ENCODE measurements at places on chromosomes 6 and 20. TPM values are rescaled to one million over a fixed set of nuclear protein-coding genes. Genes with fewer than 3 reads are reported as not detected.

DNA sequence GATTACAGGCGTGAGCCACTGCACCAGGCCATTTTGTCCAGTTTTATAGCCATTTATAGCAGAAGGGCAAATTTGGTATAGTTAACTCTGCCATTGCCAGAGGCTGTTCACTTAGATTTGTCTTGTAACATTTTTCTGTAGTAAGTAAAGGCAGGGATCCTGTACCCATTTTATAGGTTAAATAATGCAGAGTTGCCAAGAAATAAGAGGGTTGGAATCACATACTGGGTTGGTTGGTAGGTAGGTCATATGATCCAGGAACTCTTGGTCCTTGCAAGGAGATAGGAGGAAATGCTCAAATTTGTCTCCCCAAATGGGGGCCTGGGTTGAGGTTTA, 68.1 kb downstream of the SHLD1 start:
- DNase-seq = no peak

DNA sequence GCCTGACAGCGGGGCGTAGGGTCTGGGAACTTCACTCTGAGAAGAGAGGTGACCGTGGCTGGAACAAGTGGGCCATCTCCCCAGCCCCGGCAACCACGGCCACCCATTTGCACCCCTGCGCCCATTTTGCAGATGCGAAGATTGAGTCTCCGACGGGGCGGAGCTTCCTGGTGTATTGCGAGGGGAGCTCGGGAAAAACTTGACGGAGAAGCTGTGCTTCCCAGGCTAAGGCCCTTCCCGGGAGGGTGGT, 653 bp downstream of the ZNF335 start:
- DNase-seq = no peak

Gene OR12D3
- not detected for total RNA-seq

Gene TSPO2
- total RNA-seq = not detected

Gene C6orf141
- total RNA-seq = 0.23 TPM

Gene COL12A1
- 8.1 TPM for total RNA-seq

GRCh38 chr6:40661726-40662125, 74.6 kb upstream of the LRFN2 start:
- no peak for DNase-seq

- DNase-seq = no peak
These were observed 32.8 kb downstream of the FAM83B start for GRCh38 chr6:54879188-54879985.

DNA sequence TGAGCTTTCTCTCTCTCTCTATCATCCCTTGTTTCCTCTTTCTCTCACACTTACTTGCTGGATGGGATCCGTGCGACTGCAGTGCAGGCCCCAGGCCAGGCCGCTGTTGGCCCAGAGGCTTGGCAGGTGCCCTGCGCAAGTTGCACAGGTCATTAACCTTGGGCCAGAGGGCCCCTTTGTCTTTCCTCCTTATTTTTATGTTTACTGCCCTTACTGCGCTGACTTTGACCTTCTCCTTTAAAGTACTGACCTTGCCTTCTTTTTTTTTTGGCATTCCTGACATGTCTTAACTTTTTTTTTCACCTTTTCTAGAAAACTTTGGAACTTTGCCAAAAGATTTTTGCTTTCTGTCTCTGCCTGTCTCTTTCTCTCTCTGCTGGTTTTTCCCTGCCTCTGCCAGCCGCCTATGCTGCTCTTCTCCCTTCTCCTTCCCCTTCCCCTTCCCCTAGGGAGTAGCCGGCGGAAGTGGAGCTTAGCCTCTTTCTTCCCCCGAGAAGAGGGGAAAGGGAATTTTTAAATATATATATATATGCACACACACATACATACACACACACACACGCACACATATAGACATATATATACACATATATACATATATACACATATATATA, 59.6 kb upstream of the CDH4 start:
- no peak for DNase-seq

GRCh38 chr20:48431653-48432493, 395.9 kb downstream of the PREX1 start:
- no peak for DNase-seq

- no peak for DNase-seq
These were observed 5.0 kb downstream of the BCL2L1 start for GRCh38 chr20:31717478-31718201.

GRCh38 chr6:44675449-44675848, 287.9 kb downstream of the CDC5L start:
- DNase-seq = no peak

DNA sequence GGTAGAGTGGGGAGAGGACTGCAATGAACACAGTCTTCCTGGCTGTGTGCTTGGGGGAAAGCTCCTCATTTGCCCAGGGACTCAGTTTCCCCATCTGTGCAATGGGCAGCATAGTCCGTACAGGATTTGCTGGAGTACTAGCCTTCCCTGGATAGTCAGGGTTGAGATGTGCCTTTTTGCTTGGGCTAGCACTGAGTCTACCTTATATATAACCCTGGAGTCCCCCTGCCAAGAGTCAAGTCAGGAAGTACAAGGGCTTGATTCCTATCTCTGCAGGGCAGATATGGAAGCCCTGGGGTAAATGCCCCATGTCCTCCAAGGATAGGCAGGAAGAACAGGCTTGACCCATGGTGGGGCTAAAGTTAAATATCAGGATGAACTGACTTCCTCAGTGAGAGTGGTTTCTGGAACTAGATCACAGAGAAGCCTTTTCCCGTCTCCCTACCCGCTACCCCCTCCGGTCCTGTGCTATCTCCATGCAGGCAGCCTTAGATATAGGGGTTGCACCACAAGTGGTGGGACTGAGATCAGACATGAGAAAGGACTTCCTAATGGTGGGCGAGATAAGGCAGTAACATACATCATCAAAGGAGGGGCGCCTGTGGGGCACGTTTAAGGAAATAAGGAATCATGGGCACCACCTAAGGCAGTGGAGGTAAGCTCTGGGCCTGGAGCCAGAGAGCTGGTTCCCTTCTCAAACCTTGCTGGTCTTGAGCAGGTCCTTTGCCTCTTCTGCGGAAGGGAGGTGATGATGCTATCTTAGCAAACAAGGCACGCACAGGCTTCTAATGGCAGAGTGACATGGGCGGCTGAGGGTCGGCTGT, 157.9 kb downstream of the MRPL14 start:
- DNase-seq = no peak

- no peak for DNase-seq
These were observed 13.5 kb upstream of the PRDM1 start for GRCh38 chr6:106072501-106073090.

- no peak for DNase-seq
These were observed 5.9 kb upstream of the CST3 start for GRCh38 chr20:23643659-23644058.

DNA sequence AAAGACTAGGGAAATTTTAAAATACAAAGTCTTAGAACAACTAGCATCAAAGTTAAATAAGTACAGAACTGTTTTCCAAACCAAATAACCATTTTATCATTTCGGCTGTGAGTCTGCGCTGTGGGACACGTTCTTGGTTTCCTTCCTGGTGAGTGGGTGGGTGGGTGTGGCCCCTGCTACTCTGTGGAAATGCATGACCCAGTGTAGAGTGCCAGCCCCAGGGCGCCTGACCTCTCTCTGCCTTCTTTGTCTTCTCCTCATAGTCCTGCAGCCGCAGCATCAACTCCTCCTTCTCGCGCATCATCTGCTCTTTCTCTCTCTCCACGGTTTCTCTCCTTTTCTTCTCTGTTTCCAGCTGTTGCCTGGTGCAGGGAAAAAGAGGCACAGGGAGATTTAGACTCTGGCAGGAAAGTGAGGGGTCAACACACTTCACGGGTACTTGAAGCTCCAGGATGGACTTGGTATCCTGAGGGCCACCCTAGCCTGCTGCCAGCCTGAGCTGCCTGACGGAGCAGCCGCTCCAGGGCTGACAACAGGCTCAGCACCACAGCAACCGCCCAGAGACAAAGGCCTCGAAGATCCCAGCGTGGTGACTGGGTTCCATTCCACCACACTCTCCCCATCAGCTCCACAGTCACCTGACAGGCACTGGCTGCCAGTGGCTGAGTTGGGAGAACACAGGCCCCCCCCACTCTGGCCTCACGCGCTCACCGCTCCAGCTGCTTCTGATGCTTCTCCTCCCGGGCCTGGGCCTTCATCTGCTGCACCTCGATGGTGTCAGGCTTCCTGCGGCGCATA, 48.4 kb downstream of the EZR start:
- peak; percentile 91 for DNase-seq

Gene IRAK1BP1
- total RNA-seq = 5.9 TPM

GRCh38 chr6:95169775-95170174, 407.6 kb upstream of the MANEA start:
- no peak for DNase-seq

DNA sequence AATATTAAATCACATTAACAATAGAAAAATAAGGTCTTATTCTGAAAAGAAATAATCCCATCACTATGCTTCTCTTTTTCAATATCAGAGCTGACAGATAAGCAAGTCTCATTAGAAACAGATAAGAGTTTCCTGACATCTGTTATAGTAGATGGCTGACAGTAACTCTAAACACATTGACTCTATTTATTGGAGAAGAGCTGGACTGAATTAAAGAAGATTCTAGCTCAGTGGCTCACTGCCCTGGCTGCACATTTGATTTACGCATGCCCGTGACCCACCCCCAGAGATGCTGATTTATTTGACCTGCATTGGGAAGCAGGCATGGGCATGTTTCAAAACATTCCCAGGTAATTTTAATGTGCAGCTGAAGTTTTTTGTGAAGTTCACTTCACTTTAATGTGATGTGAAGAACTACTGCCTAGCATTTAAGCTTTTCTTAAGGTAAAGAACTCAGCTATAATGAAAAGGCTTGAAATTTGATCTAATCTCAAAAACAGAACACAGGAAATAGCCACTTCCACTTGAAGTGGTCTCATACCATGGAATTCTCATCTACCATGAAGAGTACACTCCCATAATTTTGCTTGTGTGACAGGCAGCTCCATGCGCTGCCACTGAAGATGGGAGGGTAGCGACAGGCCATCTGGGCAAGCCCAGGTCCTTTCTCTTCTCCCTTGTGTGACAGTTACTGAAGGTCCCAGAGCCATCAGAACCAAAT, 162.3 kb downstream of the TPBG start:
- DNase-seq = no peak

DNA sequence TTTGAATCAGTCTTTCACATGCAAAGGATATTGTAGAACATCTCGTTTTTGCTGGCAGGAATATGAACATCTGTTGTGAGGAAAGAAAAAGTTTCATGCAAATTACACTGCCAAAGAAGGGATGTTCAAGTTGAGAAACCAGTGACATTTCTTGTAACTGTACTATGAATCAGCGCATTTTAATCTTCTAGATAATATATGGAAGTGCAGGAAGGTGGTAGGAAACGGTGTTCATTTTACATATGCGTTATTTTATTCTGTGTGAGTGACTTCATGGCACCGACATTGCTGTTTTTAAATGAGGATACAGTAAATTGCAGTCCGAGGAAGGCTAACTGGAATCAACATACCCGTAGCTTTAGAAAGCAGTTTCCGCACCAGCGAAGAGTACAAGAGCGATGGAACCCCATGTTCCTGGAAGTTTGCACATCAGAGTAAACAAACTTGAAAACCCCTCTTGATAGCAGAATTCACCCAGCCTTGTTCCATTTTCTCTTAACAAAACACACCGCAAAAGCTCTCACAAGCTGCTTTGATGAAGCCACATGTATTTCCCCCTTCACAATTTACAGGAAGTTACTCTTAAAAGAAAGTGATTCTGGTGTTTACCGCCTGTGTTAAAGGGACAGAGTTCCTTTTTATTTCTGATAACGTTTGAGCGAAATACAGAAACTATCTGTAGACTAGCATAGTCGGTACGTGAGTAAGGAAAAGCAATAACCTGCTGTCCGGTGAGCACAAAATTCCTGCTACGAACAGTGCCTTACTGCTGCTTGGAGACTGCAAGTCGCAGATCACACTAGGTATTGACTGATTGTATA, 11.5 kb downstream of the PRDM1 start:
- DNase-seq = no peak

GRCh38 chr20:32236048-32236533, 28.4 kb downstream of the POFUT1 start:
- no peak for DNase-seq

Gene C20orf144
- total RNA-seq = not detected

GRCh38 chr6:2033544-2033943, 211.9 kb downstream of the GMDS start:
- no peak for DNase-seq

DNA sequence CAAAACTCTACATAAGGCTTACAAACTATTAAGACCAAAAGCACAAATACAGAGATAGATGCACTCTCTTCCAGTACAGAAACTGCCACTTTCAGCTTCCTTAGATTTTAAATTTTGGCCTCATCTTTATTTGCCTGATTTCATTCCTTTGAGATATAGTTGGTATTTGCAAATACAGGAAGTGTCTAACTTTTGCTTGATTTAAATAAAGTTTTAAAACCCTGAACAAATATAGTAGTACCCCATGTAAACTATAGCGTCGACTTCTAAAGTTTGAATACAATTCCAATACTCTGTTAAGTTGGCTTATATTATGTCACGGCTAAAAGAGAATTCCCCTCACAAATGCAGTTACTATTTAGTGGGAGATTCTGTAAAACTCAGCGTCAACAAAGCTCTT, 1.2 kb upstream of the CLDN20 start:
- DNase-seq = no peak

DNA sequence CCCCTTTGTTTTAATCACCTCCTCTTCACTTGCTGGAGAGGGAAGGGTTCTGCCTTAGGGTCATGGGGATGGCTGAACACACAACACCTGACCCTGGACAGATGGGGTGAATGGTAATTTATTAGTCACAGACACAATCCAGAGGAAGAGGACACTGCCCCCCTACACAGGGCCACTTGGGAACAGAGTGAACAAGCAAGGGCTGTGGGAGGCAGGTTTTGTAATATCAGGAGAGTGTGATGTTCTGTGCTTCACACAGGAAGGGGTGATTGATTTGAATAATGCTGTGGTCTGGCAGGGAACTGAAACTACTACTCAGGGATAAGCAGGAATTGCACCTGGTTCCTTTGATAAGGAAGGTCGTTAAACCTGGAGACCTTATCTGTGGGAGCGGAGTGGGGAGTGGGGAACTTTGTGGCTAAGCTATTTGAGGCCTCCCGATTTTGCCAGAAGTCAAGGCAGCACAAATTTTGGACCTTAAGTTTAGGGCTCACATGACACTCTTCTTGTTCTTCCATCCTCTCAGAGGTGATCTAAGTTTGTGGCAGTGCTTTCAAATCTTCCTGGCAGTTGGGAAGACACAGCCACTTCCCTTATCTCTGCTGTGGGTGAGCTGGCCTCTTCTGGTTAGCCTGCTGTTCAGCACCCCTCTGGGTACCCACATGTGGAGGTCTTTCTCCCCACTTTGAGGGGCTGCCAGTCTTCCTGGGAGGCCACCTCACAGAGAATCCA, 77.8 kb downstream of the CD164 start:
- DNase-seq = no peak

Gene GNRH2
- not detected for total RNA-seq

Gene RGL2
- 54.2 TPM for total RNA-seq

DNA sequence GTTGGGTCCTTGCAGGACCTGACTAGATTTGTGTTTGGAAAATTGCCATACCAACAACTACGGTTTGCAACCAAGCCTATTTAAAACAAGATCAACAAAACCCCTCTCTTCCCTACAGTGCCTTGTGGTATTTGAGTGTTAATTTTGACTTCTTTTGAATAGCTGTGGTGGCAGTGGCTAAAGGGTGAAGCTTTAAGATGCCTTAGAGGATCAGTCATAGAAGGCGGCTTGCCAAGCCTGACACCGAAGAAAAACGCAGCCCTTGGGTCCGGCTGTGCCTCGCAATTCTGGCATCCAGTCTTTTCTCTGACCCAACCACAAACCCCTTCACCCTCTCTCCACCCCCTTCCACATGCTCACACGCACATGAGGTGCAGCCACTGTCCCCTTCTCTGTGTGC, 32.6 kb downstream of the BMP6 start:
- DNase-seq = peak; percentile 56

All from right cardiac atrium (tissue), 5 donors.